ENCODE measurements at places on chromosomes 12 and 14.

DNA sequence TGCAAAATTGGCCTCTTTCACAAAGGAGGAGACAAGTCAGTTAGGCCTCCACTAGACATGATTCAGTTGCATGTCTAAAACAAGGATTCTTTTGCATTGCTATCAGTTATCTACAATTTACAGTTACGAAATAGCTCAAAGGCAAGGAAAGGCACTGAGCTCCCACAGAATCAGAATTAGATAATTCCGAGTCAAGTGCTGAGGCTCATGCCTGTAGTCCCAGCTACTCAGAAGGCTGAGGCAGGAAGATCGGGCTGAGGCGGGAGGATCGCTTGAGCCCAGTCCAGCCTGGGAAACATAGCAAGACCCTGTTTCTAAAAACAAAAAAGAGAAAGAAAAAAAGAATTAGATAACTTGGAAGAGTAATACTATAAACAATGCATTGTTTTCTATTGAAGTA, 12.3 kb upstream of the RTRAF start:
- no peak for DNase-seq

GRCh38 chr12:27575762-27576118, 51.7 kb downstream of the PPFIBP1 start:
- no peak for DNase-seq

DNA sequence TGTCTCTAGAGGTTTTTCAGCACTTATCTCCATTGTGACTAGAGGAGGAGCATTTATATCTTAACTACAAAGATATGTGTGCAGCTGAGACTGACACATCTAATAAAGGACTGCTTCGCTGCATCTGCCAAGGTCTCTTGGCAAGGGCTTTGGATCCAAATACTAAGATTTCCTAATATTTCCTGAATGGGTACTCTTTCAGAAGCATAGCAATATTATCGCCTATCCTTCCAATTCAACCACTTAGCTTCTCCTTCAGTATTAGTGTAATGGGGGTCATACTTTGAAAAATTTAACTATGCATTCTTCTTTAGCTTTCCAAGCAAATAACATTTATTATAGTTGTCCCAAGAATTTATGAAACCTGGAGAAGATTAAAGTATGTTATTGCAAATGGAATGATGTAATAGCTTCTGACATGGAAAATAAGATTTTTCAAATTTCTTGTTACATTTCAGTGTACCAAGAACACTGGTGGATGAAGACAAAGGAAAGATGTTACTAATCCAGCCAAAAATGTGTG, 243.0 kb upstream of the PDE3A start:
- DNase-seq, result no peak

DNA sequence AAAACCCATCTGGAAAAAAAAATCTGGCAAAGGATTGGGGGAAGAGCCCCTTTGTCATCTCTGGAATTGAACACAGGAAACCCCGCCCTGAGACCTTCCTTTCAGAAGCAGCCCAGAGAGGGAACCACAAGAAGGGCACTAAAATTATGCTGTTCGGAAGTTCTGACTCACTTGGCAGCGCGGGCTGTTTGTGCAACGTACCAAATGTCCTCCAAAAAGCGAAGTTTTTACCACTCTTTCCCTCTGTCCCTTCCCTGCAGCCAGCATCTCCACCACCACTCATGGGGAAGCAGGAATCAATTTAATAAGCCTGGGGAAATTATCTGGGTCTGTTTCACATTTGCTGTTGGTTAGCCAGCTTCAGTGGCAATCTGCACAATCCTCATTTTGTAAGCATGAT, 3.2 kb upstream of the SYNE3 start:
- DNase-seq, result peak; percentile 67

DNA sequence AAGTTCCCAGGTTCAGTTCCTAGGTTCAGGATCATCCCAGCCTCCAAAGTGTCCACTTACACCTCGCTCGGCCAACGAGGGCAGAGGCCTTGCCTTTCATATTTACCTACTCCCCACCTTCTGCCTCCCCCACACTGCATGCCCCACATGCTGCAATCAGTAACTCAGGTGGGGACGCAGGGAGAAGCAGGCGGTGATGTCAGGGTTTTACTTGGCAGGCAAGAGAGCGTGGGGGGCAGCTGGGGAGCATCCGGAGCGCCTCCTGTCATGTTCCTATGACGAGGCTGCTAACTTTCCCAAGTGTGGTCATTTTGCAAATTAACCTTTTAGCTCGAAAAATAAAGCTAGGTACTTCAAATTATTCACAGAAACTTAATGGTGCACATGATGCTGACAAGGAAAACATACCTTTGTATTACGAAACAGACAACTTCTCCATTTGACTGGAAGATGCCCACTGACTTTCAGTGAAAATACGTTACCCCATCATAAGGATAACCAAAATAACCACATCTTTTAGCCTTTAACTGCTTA, 53.8 kb downstream of the SETD3 start:
- no peak for DNase-seq

DNA sequence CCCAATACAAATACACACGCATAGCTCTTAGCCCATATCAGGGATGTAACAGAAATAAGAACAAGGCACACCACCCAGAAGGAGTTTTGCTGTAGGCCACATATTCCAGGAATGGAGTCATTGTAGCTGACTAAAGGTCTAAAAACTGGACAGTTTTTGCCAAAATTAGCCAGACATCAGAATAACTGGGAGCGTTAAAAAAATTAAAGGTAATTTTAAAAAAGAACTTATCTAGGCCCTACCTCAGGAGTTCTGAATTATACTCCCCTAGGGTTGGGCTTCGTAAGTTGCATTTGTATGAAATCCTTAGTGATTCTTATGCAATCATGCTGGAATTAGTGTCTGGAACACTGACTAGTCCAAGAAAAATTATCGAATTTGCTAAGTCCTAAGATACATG, 987.7 kb downstream of the GALC start:
- no peak for DNase-seq

DNA sequence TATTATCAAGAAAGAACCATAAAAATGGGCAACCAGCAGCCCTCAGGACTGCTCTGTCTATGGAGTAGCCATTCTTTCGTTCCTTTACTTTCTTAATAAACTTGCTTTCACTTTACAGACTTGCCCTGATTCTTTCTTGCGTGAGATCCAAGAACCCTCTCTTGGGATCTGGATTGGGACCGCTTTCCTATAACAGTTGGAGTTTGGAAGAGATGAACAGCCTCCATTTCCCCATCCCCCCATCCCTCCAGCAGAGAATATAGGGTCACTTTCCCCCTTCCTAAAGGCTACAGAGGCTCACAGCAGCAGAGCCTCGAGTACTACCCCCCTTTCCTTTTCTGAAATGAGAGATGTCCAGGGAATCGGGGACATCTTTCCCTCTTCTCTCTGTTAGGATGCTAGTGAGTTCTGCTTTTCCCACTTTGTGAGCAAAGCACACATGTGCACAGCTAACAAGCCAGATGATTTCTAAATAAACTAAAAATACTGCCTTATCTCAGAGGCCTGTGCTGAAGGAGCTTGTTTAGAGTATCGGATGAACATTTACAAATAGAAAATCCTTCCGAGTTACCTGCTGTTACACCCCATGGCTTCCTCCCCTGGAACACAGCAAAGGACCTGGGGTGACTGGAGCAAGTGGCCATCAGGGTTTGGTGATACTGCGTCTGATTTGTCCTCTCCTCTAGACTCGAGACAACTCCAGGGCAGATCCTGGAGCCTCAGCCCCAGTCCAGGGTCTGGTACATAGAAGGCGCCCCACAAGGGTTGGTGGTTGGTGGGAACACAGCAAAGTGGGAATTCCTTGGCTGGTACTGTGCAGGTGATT, 144.2 kb downstream of the SLC38A6 start:
- DNase-seq, result no peak

DNA sequence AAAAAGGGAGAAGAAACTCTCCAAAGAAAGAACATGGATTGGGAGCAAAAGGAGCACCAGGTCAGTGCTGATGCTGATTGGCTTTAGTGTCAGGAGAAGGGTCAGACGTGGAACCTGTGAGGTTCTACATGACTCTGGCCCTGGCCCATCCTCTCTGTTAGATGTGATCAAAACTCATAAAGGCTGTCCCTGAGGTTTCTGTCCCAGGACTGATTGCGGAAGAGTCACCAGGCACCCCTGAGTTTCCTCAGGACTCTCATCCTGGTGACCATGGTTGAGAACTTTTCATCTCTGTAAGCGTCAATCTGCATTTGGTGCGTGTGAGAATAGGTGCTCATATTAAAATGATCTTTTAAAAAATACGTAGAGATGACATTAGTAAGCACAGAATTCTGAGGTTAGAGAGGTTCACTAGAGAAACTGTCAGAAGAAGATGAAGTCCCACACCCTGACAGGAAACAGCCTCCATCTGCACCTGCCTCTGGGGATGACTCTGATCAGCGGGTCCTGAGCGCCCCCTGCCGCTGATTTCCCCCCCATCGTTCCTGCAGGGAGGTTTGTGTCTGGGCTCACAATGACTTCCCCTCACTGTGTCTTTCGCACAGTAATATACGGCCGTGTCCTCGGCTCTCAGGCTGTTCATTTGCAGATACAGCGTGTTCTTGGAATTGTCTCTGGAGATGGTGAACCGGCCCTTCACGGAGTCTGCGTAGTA, 741.8 kb downstream of the TMEM121 start:
- peak; percentile 77 for DNase-seq

GRCh38 chr12:19641235-19642080, 202.2 kb downstream of the AEBP2 start:
- DNase-seq, result no peak
